ENCODE measurements at places on chromosomes 7 and 10.

DNA sequence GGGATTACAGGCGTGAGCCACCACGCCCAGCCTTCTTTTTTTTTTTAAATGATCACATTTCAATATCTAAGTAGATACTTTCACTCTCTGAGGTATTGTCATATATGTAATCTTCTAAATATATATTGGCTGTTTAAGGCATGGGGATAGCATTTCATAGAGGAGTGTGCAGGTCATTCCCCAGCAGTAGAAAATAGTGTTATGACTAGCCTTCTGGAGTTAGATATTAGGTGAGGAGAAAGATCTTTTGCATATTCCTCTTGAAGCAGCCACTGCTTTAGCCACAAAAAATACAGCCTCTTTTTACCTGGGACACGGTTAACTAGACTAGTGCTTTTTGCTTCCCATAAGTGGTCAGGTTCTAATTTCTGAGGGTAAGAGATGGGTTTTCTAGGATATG is 28.9 kb downstream of the ADD3 start:
- DNase-seq: no peak

DNA sequence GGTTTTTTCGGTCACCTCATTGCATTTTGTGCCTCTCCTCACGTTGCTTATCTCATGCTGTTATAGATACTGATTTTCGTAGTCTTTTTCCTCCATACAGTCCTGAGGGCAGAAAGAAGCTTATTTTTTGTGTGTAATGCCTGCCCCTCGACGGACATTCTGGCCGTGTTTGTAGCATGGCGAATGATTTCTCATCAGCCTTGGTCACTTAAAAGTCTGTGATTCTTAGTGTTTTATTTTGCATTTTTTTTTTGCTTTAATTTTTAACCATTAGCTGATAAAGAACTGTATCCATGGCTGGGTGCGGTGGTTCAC is 469 bp upstream of the NOC3L start:
- no peak for DNase-seq

DNA sequence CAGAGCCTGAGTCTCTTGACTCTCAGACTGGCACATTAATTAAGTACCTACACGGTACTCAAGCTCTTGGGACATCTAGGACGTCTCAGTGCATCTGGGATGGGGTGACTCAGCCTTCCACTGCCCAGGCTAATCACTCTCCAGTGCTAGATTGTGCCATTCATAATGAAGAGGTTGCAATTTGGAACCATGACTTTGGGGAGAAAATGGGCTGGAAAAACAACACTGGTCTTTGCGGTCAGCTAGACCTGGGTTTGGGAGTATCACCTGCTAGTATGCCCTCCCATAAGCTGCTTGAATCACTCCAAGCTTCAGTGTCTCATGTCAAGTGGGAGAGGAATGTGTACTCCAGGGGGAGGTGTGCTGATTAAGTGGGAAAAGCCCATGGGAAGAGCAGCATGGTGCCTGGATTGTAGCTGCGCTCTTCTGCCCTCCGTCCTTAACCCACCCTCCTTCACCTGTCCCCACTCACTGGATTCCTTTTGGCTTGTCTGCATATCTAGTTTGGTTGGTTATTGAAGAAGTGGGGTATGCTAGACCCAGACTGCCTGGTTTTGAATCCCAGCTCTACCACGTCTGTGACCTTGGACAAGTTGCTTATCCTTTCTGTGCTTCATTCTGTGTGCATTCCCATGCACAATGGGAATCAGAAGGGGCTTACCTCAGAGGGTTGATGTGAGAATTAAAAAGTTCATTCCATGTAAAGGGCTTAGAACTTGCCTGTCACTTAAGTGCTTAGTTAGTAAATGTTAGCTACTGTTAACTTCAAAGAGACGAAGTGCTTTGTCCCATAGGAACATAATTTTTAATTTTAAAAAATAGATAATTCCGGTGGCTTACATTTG is 3.8 kb downstream of the NFE2L3 start:
- peak; percentile 28 for DNase-seq

- DNase-seq: no peak
These were observed 484.4 kb downstream of the SORCS1 start for GRCh38 chr10:106680061-106680460.

DNA sequence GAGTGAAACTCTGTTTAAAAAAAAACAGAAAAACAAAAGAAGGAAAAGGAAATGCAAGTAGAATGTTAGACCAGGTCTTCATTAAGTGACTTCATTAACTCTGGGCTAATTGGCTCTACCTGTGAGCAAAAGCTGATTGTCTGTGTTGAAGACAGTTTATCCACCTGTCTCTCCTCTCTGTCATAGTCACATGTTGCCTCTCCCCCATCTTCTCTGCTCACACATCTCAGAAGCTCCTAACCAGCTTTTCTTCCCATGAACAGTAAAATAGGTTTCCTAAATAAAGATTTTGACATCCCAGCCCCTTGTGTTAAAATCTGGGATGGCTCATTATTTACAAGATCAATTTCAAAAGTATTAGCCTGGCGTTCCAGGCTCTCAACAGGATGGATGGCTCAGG is 222.7 kb downstream of the CACNB2 start:
- no peak for DNase-seq

DNA sequence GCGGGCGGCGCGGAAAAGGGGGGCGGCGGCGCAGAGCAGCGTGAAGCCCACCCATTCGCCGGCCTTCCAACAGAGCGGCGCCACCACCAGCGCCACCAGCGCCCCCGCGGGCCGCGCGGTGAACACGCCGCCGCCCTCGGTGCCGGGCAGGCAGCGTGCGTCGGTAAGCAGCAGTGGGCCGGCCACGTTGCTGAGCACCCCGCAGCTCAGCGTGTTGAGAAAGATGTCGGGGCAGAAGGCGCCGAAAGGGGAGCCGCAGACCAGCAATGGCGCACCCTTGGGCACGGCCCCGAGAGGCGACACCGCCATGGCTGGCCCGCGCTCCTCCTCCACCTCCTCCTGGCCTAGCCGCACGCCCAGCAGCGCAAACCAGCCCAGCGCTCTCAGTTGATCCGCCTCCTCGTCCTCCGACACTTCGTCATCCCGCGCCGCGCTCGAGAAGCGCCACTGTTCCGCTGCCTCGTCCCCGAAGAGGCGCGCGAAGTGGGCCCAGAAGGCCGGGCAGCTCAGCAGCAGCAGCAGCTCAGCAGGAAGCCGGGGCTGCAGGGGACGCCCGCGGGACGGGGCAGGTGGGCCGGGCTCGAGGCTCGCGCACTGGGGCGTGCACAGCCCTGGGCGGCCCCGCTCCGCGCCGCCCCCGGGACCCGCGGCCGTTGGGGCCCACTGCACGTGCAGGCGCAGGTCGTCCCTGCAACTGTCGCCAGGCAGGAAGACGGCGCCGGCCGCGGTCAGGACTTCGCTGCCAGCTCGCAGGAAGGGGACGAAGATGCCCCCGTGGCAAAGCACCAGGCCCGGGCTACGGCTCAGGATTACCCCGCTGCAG is 623 bp downstream of the TYSND1 start:
- peak; percentile 82 for DNase-seq

DNA sequence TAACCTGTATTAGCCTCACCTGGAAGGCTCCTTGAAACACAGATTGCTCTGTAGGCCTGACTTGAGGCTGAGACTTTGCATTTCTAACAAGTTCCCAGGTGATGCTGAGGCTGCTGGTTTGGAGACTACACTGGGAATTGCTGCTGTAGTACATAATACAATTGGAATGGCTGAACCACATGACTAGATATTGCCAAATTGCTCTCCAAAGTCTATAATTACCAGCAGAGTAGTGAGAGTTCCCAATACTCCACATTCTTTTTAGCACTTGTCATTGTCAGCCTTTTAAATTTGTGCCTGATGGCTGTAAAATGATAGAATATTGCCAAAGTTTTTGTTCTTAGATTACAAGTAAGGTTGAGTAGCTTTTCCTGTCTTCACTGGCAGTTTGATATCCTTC is 39.9 kb downstream of the PLEKHA8 start:
- DNase-seq: peak; percentile 78

DNA sequence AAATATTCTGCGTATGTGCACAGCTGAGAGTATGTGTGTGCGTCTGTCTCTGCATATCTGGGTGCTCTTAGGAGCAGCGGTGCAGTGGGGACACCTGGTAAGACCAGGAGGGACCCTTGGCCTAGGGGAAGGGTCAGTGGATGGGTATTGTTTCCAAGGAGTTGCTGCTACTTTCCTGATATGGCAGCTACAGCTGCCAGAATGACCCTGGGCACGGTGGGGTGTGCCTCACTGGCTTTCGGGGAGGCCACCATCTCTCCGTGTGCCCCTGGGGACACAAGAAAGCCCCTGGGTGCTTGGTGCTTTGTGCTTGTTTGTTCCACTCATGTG is 8.6 kb downstream of the PFKFB3 start:
- no peak for DNase-seq

- no peak for DNase-seq
These were observed 191.2 kb downstream of the FZD1 start for GRCh38 chr7:91455411-91455810.

DNA sequence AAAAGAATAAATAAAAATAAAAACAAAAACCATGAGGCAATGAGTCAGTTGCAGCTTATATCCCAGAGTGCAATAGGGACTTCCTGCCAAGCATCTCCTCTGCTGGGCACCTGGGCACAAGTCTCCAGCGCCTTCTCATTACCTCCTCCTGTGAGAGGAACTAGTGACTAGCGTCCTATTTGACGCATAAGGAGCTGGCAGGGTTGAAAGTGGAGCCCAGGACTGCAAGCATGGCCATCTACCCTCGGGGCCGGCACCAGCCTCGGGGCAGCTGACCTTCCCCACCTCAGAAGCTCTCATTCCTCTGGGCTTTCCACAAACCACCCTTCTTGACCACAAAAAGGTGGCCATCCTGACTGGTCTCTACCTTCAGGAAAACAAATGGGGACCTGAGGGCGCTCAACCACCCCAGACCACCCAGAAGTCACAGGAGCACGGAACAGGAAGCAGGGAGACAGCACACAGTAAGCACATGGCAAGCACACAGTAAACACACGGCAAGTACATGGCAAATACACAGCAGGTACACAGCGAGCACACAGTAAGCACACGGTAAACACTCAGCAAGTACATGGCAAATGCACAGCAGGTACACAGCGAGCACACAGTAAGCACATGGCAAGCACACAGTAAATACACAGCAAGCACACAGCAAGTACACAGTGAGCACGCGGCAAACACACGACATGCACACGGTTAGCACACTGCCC is 19.1 kb downstream of the CTBP2 start:
- no peak for DNase-seq

- DNase-seq: no peak
These were observed 61.5 kb downstream of the CLIP2 start for GRCh38 chr7:74350751-74351150.

- peak; percentile 63 for DNase-seq
These were observed 137.1 kb downstream of the BMPER start for GRCh38 chr7:34042406-34042805.

- peak; percentile 32 for DNase-seq
These were observed 34.9 kb upstream of the STEAP1 start for GRCh38 chr7:90119178-90119971.

DNA sequence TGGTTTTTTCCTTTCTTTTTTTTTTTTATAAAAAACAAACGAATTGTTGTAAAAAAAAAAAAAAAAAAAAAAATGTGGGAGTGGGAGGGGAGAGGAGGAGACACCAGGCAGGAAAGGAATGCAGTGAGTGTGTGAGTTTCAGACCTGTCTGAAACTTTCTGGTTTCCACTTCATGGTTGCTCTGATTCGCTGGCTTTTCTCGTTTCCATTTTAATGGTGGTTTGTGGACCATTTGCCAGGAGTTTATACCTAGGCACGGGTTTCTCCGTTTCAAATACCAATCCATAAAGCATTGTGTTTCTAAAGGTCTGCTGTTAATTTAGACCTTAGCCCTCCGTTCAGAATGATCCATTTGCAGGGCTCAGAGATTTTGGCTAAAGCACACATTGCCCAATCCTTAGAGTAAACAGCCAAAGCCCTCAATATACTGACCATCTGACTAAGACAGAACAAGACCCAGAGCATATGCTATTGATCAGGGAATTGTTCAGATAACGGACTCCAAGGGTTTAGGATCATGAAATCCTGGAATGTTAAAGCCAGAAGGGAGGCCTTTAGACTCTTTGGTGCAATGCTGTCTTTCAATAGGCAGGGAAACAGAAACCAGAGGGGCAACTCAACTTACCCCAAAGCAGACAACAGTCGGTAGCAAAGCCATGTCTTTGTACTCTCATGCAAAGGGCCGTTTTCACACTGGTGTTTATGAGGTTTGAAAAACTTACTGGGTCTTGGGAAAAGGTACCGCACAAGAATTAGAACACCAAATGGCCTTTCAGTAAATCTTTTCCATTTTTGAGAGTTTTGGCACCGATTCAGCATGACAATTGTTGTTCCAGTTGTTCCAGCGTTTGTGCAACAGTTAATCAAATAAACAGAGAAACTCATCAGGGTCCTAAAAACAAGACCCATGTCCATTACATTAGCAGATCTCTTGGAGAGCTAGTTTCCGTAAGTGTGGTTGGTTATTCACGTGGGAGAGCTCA is 94.3 kb upstream of the AGBL3 start:
- peak; percentile 46 for DNase-seq

DNA sequence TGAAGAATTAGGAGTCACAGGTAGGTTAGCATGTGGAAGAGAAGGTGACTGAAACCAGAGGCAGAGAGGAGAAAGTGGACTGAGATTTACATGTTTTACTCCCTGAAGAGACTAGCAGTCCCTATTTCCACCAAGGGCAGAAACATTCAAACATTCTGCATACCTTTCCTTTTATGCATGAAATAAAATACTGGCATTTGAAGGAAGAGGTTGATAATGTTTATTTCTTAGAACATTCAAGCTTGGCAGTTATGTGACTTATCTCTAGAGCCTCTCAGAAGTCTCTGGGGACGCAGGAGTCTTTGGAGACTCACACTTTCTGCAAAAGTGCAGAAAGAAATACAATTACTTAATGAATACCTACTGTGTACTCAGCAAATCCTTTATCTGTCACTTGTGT is 507.1 kb upstream of the C7orf33 start:
- peak; percentile 9 for DNase-seq

DNA sequence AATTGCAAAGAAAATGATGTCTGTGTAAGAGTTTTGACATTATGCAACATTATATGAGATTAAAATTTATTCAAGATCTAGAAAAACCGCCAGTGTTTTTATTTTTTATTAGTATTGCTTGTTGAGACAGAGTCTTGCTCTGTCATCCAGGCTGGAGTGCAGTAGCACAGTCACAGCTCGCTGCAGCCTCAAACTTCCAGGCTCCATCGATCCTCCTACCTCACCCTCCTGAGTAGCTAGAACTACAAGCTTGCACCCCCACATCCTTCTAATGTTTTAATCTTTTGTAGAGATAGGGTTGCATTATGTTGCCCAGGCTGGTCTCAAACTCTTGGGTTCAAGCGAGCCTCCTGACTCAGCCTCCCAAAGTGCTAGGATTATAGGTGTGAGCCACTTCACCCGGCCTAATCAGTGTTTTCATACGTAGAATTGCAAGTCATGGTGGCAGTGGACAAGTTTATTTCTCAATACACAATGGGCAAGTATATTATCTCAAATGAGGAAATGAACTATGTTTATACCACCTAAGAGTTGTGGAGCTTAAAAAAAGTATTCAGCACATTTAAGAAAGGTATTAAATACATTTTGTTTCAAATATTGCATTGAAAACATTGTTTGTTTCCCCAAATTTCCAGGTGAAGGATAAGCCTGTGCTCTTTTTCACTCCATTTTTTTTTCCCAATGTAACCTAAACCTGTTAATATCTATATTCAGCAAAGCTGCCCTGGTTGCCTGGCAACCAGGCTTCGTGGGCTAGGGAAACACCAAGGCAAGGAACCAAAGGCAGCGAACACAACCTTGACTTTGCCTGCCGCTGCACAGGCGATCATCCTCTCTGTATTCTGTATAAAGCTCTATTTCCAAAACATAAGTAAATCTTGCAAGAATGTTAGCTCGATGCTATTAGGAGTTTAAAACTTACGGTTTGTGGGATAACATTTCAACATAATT is 163.9 kb downstream of the CACNB2 start:
- DNase-seq: no peak

- DNase-seq: no peak
These were observed 13.9 kb downstream of the VENTX start for GRCh38 chr10:133251388-133252222.

GRCh38 chr10:109944613-109945012 is 21.3 kb upstream of the XPNPEP1 start:
- no peak for DNase-seq

Data from AG20443 (cell line).